ENCODE measurements at places on chromosomes 12 and 14.

GRCh38 chr12:44227616-44228015 is 391.7 kb downstream of the TMEM117 start:
- DNase-seq = no peak

DNA sequence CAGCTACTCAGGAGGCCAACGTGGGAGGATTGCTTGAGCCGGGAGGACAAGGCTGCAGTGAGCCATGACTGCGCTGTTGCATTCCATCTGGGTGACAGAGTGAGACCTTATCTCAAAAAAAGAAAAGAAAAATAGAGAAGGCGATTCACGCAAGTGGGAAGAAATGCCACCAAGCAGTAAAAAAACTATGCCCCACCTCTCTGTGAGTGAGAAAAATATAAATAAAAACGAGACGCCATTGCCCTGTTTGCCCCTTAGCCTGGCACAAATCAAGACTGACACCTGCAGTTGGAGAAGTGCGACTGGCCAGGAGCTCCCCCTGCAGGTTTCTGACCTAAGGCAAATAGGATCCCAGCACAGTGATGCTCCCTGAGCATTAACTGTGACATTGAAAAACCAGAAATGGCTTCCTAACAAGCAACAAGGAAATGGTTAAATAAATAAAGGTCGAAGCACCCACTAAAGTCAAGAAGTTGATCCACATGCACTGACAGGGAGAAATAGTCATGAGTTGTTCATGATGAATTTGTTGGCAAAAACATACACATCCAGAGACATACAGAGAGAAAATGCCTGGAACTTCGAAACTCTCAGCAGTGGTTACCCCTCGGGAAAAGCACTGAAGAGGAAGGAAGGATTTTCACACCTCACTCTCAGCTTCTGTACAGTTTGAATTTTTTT is 21.1 kb downstream of the GSC start:
- peak; percentile 70 for DNase-seq

- no peak for DNase-seq
These were observed 167.4 kb upstream of the HMGA2 start for GRCh38 chr12:65656891-65657351.

- DNase-seq = no peak
These were observed 136.2 kb upstream of the PDZRN4 start for GRCh38 chr12:41051954-41052353.

- no peak for DNase-seq
These were observed 514.8 kb downstream of the SLC6A15 start for GRCh38 chr12:84397846-84398245.

GRCh38 chr14:20687362-20688166 is 1.0 kb upstream of the ANG start:
- no peak for DNase-seq

DNA sequence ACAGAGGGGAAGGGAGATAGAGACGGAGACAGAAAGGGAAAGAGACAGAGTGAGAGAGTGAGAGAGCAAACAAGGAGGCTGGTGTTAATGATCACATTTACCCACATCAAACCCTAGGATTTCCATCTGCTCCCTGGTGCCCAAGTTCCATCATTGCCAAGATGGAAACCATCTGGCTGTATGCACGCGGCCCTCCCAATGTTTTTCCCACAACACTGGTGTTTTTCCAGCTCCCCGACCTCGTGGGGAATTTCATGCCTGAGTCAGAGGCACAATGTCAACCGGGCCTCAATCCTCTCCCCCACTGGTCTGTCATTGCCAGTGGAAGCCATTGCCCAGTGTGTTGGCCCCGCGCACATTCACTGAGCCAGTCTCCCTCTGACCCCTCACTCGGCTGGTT is 19.9 kb upstream of the BDKRB2 start:
- DNase-seq = no peak

DNA sequence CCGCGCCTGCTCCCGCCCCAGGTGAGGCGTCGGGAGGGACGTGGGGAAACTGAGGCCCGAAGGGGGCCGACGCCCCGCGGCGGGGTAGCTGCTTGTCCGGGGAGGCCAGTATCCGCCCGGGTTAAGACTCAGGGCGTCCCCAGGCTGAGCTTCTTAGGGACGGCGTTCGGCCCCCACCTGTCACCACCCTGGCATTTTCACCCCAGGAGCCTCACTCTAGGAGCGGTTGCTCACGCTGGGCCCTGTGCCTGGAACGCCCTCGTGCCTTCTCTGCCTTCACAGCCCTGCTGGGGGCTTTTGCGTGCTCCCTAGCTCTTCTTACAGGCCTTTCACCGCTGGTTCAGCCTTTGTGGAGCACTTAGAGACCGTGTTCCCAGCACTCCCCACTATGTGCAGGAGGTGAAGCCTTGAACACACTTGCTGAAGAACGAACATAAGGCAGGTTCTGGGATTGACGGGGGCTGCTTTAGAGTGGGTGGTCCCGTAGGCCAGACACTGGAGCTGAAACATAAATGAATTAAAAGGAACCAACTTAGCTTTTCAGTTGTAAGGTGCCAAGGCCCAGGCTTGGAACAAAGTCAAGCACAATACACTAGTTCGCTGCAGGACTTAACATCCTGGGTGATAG is 601 bp downstream of the ZNF839 start:
- no peak for DNase-seq

DNA sequence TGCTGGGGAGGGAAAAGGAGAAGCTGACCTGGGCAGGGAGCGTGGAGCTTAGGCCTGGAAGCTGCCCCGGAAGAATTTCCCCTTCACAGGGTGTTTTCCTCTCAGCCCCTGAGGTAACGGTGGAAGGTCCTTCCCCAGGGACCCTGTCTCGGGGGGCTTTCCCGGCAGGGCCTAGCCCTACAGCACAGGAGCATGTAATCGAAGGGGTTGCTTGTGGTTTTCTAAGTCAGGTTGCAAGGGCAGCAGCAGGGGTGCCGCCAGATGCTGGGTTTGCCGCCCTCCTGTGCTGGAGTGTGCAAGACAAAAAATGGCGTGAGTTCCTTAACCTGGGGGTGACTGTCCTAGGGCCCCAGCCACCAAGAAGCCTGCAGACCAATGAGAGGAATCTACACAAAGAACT is 1.6 kb upstream of the KRT74 start:
- no peak for DNase-seq

DNA sequence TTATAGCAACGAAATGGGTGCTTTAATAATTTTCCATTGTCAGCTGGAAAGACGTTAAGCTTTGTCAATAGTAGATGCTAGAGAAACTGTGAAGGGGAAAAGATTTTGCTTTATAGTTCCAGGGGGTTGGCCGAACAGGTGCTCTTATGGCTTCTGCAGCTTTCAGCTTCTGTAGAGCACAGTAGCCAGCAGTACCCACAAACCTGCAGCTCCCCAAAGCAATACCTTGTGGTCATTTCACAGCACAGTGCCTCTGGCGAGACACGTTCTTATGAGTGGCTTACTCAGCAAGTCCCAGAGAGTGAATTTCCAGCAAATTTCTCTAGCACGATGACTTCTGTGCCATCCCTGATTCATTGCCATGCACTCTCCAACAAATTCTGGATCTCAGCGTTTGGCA is 416.3 kb upstream of the ATP2B1 start:
- DNase-seq = no peak

- peak; percentile 69 for DNase-seq
These were observed 4.8 kb upstream of the GLT8D2 start for GRCh38 chr12:104054681-104055346.

GRCh38 chr12:63897931-63898330 is 53.4 kb downstream of the SRGAP1 start:
- DNase-seq = no peak

DNA sequence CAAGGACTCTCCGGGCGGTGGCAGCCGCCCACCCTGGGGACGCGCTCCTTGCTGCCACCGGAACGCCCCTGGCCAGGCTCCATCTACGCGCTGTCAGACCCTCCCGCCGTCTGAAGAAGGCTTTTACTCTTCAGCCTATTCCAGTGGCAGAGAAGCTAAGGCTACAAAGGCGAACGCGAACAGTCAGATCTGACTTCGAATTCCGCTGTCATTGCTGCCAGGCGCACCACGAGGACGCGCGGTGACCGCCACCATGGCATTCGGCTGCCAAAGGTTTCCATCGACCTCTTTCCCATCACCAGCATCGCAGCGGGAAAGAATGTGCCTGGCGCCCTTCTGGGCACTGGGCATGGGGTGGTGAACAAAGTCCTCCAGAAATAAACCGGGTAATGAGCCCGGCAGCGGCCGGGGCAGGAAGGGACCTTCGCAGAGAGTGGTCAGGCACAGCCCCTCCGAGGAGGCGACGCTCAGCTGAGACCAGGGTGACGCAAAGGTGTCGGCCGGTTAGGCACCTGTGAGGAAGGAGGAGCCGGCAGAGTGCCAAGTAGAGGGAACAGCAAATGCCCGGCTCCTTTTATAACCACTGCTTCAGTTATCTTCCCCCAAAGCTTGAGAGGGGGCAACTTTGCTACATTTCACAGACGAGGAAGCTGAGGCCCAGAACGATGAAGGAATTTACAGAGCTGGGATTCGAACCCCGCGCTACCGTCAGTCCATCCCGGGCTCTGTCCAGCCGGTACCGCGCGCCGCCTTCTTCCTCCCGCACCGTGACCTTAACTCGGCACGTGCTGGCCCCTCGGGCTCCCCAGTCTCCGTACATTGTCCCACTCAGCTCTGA is 1.9 kb upstream of the RFX4 start:
- DNase-seq = peak; percentile 42

DNA sequence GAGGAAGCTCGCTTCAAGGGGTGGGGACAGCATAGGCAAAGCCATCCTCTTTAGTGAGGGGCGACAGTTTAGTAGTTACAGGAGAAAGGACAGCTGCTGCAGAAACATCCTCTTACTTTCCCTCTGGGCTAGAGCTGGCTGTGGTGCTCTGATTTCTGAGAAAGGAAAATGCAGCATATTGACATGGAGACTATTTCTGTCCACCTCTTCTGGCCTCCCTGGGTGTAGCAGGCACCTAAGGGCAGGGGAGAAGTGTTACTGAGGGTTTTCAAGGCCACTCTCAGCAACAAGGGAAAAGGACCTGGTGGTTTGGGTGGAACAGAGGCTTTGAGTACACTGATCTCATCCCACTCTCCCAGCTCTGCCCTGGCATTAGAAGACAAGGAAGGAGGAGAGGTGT is 40.0 kb upstream of the CTDSP2 start:
- DNase-seq = no peak

DNA sequence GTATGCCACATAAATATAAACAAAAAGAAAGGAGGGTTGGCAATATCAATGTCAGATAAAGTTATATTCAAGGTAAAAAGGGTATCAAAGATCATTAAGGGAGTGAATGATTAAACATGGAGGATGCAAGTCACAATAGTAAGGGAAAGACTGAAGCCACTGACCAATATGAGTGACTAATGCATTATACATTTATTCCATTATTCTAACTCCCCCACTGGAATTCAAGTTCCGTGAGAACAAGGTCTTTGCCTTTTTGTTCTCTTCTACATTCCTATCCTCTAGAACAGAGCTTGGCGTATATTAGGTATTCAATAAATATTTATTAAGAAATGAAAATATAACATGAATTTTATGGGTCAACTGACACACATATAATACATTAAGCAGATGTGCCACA is 30.7 kb downstream of the MAP4K5 start:
- DNase-seq = no peak

DNA sequence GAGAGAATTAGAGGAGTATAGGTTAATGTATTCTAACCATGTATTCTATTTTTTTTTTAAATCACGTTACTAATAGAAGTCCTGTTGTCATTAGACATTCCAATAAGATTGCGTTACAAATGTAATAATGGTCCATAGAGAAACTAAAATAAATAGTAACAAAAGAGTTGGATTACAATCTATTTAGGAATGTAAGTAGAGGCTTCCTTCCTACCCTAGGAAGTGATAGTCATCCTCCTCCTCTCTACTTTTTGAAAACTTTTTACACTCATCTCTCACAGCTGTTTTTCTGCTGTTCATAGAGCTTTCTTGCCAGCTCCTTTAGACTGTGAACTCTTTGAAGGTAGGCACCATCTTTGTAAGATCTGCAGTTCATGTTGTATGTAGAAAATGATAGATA is 23.6 kb downstream of the TRHDE start:
- no peak for DNase-seq

- DNase-seq = peak; percentile 60
These were observed 5.4 kb downstream of the SAMD4A start for GRCh38 chr14:54572316-54572715.

DNA sequence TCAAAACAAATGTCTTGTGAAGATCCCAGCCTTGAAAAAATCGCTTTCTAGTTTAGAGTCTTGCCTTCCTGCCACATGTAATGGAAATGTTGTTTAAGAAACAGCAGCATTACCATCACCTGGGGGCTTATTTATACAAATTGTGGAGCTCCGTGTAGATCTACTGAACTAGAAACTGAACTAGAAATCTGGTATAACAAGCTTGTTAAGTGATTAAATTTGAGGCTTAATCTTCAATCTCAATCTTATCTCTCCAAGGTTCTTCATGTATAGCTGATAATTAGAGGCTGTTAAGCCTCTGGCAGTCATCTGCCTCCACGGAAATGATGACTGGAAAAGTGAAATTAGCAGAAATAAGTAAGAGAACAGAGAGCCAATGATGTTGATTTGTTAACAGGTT is 92.0 kb upstream of the FGD4 start:
- DNase-seq = no peak

DNA sequence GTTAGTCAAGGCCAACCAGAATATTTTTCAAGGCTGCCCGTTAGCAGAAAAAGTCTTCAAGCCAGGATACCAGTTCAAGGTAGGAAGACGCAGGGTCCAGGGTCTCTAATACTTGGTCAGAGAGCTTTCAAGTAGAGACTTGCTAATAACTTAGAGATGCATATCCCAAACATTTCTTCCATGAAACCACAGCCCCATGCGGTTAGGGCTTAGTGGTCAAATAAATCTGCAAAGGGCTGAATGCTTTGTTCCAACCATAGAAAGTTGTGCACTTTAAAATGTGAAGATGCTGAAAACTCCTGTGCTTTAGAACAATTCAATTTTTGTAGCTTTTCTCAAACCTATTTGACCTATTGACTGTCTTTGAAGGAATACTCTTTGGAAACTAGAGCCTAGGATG is 208.9 kb downstream of the PIK3C2G start:
- no peak for DNase-seq

DNA sequence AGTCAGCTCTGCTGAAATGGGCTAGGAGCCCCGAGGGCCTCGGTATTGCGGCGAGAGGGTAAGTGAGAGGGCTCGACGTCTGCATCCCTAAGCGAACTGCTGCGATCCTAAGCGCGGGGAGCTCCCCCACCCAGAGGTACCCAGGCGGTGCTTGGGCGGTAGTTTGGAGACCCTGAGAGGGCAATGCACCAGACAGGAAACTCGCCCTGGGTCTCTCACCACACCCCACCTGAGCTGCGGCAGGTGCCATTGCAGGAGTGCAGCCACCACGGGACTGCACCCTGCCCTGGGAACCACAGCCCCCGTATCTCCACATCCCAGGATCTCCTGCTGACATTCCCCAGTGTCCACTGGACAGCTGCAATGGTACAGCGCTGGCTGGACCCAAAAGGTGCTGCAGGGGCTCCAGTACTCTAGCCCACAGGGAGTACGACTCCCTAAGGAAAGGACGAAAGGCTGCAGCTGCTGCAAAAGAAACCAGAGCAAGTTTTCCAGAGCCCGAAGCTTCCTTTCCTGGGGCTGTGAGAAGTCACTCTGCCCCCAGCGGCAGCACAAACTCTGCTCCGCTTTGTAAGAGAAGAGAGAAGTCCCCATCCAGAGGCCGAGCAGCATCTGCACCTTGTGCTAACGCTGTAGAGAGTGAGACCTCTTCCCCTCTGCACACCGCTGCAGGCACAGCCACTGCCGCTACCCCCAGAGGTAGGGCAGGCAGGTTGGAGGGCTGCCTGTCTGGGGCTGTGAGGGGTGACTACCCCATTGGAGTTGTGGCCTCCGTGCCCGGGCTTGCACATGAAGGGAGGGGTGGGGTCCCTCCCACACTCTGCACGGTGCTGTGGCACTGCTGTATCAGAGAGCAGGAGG is 31.1 kb upstream of the MON2 start:
- peak; percentile 88 for DNase-seq
